ENCODE measurements at places on chromosomes 4 and X. TPM values are rescaled to one million over a fixed set of nuclear protein-coding genes. Genes with fewer than 3 reads are reported as not detected.

SMIM10 gene
- total RNA-seq = not detected

DNA sequence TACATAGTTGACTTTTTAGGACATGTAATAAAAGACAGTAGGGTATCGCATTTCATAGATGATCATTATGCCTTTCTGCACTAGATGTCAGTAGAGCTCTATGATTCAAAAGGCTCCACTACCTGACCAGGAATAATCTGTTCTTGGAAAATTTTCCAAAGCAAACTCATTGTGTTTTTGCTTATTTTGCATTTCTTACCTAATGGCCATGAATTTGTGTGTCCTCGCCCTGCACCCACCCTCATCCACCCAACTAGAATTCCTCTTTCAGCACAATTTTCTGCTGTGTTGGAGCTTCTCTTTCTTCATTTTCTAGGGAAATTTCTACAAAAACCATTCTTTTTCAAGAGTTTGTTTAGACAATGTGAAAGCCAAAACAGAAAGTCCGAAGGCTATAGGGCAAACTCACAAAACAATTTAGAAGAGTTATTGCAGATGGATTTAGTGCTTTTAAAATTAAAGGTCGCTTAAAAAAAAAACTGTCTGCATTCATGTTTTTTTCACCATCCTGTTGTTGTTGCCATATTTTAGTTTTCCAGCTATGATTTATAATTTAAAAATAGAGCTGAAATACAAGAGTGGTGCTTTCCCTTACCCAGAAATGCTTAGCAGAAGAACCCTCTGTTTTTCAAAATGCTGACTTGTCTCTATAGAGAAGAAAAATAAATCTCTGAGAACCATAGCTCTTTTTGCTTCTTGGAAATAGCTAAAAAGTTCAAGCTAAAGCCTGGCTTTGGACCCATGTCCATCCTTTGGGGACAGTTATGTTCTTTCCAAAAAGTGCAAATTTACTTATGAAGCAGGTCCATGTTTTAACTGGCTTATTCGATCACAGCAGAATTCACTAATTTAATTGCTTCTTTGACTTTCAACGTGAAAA lies 183.7 kb downstream of the SPATA18 start:
- no peak overlapping the region for H3K27ac ChIP-seq
- DNase-seq = no peak
- H3K27me3 ChIP-seq = no peaks in the 10 kb centered on the region
- no peaks in the 10 kb centered on the region for H3K36me3 ChIP-seq
- H3K4me3 ChIP-seq = no peak overlapping the region

DNA sequence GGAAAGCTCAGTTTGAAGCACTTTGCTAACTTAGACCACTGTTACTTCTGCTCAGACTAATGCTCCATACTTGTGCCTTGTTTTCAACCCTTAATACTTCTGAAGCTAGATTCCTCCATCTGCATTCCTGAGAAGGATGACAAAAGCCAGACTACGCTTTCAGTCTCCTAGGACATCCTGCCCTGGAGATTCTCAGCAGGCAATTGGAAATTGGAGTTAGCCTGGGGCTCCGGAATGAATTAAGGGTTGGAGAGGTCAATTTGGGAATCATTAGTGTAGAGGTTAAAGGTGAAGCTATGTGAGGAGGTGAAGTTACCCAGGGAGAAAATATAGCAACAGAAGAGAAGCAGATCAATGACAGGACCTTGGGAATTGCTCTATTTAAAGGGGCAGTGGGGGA lies 215.9 kb upstream of the MBNL3 start:
- H3K36me3 ChIP-seq = no peaks in the 10 kb centered on the region
- H3K4me3 ChIP-seq = no peak overlapping the region
- no peak for DNase-seq
- H3K27ac ChIP-seq = no peak overlapping the region

SLITRK2 gene
- total RNA-seq = not detected

- H3K4me3 ChIP-seq = no peak overlapping the region
- no peak for DNase-seq
- no peaks in the 10 kb centered on the region for H3K4me1 ChIP-seq
- H3K27ac ChIP-seq = no peak overlapping the region
- no peaks in the 10 kb centered on the region for H3K27me3 ChIP-seq
Observed at GRCh38 chr4:150355858-150356455, 226.0 kb upstream of the MAB21L2 start.

GRCh38 chr4:113013751-113014150 lies 35.7 kb upstream of the ANK2 start:
- no peak overlapping the region for H3K4me3 ChIP-seq
- no peaks in the 10 kb centered on the region for H3K36me3 ChIP-seq
- H3K27ac ChIP-seq = no peak overlapping the region
- no peaks in the 10 kb centered on the region for H3K27me3 ChIP-seq

- H3K4me1 ChIP-seq = no peaks in the 10 kb centered on the region
- H3K4me3 ChIP-seq = no peak overlapping the region
- H3K36me3 ChIP-seq = no peaks in the 10 kb centered on the region
Observed at GRCh38 chrX:72084114-72084513, 47.6 kb downstream of the RTL5 start.
